ENCODE measurements at places on chromosomes 5 and 9. TPM values are rescaled to one million over a fixed set of nuclear protein-coding genes. Genes with fewer than 3 reads are reported as not detected.

DNA sequence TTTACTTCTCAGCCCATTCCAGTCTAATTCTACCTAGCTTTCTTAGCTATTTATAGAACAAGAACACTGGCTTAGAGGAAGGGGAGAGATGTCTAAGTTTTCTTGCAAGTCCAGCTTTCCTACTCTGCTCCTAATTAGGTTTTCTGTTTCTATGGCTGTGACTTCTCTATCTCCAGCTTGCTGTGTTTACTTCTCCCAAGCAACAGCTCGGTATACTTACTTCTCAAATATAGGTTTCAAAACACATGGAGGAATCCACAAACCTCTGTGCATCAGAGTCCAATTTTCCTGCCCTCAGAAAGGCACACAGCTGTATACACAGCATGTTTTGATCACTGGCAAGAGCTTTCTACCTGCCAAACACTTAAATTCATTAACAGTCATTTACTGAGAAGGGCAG is 17.4 kb upstream of the HMGCR start:
- no peak for ATAC-seq

GRCh38 chr9:8895106-8895860 is 1095.7 kb upstream of the DMAC1 start:
- no peak for ATAC-seq

DNA sequence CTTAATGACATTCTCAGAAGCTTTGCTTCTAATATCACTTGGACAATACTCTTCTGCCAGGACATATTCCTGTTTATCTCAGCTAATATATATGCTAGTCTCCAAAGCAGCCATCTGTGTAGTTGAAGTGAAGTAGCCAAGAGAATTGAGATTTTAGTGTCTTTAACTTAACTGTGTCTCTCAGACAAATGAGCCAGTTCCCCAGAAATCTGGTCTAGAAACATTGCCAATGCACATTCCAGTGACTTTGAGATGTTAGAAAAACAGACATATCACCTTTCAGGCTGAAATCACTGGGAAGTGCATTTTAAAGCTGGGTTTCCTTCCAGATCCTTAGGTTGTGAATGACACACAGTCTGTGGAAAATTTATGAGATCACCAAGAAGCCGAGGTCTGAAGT is 114.6 kb downstream of the MTX3 start:
- ATAC-seq: no peak

GRCh38 chr9:101354143-101354764 is 30.6 kb downstream of the BAAT start:
- ATAC-seq: no peak

DNA sequence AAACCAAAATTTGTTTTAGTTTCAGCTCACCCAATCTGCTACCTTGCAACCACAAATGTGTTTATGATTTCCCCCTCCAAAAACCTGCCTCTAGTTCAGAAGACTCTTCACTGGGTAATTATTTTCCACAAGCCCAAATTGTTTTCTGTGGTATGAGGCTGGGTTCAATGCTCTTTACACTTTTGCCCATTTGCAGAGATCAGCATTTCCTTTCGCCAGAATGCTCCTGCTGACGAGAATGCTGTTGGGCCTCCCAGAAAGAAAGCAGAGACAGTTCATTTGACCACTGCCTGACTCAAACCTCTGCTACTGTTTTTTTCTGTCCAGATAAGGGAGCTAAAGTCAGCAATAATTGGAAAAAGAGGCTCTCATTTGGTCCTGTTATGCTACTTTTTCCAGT is 427.3 kb downstream of the PDE4D start:
- no peak for ATAC-seq

- no peak for ATAC-seq
These were observed 83.1 kb upstream of the TMED7 start for GRCh38 chr5:115708819-115709477.

GRCh38 chr9:133100506-133101355 is 20.3 kb downstream of the RALGDS start:
- no peak for ATAC-seq

Gene N4BP3
- total RNA-seq: 8.1 TPM
